ENCODE measurements at places on chromosomes 11 and 22.

- no peak for DNase-seq
Observed at GRCh38 chr11:56509439-56509838, 18.3 kb upstream of the OR5M8 start.

DNA sequence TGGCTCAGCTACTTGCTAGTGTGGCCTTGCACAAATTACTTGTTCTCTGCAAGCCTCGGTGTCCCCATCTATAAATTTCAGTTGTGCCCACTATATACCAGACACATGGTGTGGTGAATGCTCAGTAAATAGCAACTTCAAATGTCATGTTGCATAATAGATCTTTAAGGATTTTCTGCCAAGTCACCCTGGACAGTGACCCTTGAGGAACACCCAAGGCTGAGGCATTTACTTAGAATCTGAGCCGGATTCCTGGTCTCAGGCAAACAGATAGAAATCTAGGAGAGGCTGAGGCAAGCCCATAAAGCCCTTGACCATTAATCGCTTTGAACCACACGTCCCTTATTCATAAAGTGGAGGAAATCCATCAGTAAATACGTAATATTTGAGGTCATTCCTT lies 9.7 kb downstream of the TEAD1 start:
- no peak for DNase-seq

- peak; percentile 52 for DNase-seq
Observed at GRCh38 chr11:45021692-45022141, 71.0 kb upstream of the TP53I11 start.

- DNase-seq, result no peak
Observed at GRCh38 chr11:106763501-106763900, 254.8 kb downstream of the GUCY1A2 start.

- peak; percentile 56 for DNase-seq
Observed at GRCh38 chr11:16986434-16987204, 27.6 kb downstream of the PLEKHA7 start.

DNA sequence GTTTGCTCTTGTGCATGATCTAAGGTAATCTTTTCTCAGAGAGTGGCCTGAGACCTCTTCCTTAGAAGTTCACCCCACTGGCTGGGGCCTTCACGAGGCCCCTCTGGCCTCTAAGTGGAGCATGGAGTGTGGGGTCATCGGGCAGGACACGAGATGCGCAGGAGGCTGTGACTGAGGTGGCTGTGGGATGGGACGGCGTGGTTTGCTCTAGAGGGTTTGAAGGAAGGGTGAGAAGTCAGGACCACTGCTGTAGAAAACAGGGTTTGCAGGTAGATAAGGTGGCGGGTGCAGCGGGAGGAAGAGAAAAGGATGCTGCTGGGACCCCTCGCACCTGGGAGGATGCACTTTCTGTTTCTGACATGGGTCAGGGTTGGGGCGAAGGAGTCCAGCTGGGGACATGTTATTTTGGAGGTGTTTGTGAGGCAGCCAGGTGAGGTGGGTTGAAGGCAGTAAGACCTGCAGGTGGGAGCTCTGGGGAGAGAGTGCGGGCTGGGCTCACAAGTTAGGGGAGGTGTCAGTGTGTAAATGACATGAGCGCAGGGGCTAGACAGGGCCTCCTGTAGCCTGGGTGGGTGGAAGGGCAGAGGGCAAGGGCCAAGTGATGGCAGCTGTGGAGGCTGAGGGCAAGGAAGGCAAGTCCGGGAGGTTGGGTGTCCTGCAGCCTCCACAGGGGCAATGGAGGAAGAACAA lies 62.5 kb downstream of the KCNQ1 start:
- no peak for DNase-seq
